ENCODE measurements at places on chromosomes 1 and 21.

- H3K4me1 ChIP-seq = peaks cover 37% of the 10 kb centered on the region
- peaks cover 5% of the 10 kb centered on the region for H3K36me3 ChIP-seq
- DNase-seq = peak; percentile 95
- peak within 1 kb of the TSS; percentile 93 for H3K27ac ChIP-seq
Observed at GRCh38 chr1:200738327-200738948, at the start of gene CAMSAP2. TSS of gene CAMSAP2 (plus strand) at chr1:200738893. CDS start at chr1:200739828, 935 bp downstream.

GRCh38 chr1:156608981-156609380 lies 7.7 kb upstream of the GPATCH4 start:
- peaks cover 32% of the 10 kb centered on the region for H3K27me3 ChIP-seq
- DNase-seq = peak; percentile 58
- H3K27ac ChIP-seq = no peak overlapping the region
- no peaks in the 10 kb centered on the region for H3K4me1 ChIP-seq
- no peak overlapping the region for H3K4me3 ChIP-seq
- no peaks in the 10 kb centered on the region for H3K36me3 ChIP-seq

DNA sequence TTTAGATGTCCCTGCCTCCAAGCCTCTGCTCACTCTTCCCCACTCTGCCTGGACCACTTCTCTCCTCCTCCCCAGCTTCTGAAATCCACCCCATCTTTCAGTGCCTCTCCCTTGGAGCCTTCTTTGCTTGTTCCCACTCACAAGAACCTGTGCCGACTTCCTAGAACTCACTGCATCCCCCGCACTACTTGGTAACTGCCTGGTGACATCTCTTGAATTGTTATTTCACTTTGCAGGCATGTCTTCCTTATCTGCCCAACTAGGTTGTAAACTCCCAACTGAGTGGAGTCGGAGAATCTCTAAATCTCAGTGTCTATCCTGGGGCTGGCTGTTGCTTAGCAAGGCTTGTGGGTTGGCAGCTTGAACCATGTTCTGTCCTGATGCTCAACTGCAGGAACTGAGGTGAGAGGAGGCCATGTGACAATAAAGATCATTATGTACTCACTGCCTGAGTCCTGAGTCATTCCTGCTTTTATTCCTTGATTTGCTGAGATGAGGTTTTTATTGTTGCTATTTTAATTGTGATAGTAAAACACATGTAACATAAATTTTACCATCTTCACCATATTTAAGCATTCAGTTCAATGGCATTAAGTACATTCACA lies 3.9 kb downstream of the KPRP start:
- H3K4me3 ChIP-seq = no peak overlapping the region
- no peak for DNase-seq
- H3K4me1 ChIP-seq = no peaks in the 10 kb centered on the region
- no peak overlapping the region for H3K27ac ChIP-seq
- H3K27me3 ChIP-seq = no peaks in the 10 kb centered on the region

DNA sequence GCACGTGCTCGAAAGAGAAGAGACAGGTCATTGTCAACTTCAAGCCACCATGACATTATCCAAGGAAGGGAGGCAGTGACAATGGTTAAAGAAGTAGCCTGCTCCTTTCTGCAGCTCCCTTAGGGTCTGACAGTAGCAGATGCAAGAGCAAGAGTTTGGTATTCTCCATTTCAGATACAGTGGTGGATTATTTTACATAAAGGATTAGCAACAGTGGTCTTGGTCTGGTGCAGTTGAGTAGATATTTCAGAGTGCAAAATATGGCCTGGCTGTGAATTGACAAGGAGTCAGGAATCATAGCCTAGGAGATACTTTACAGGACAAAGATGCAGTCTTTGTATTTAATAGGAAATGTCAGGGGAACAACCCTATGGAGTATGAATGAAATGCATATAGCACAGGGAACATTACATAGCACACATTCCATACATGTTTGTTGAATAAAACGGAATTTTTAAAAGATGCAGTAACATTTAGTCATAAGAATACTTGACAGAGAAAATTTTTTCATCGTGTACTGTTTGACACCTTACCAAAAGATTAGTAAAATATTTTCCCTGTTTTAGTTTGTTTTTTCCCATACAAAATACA lies 41.8 kb downstream of the CHRM3 start:
- H3K4me1 ChIP-seq = no peaks in the 10 kb centered on the region
- no peaks in the 10 kb centered on the region for H3K36me3 ChIP-seq
- no peak for DNase-seq
- no peak overlapping the region for H3K27ac ChIP-seq

DNA sequence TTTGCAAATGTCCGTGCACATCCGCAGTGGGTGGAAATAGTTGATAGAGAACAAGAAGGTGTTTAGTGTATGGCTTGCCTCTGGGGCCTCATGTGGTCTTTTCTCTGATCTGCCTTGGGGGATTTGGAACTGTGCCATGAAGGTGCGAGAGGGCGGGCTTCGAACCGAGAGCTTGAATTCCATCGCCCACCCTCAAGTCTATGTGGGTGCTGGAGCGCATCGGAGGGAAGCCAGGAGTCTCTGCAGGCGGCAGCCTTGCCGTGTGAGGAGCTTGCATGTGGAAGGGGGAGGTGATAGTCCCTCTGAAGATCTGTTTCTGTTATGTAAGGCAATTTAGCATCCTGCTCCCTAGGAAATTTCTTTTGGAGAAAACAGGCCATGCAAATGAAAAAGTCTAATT lies 119.6 kb downstream of the HUNK start:
- H3K4me3 ChIP-seq = no peak overlapping the region
- H3K4me1 ChIP-seq = no peaks in the 10 kb centered on the region
- no peaks in the 10 kb centered on the region for H3K36me3 ChIP-seq

- H3K4me1 ChIP-seq = peaks cover 14% of the 10 kb centered on the region
- DNase-seq = no peak
- no peaks in the 10 kb centered on the region for H3K27me3 ChIP-seq
Observed at GRCh38 chr1:244011786-244012185, 39.3 kb upstream of the ZBTB18 start.

DNA sequence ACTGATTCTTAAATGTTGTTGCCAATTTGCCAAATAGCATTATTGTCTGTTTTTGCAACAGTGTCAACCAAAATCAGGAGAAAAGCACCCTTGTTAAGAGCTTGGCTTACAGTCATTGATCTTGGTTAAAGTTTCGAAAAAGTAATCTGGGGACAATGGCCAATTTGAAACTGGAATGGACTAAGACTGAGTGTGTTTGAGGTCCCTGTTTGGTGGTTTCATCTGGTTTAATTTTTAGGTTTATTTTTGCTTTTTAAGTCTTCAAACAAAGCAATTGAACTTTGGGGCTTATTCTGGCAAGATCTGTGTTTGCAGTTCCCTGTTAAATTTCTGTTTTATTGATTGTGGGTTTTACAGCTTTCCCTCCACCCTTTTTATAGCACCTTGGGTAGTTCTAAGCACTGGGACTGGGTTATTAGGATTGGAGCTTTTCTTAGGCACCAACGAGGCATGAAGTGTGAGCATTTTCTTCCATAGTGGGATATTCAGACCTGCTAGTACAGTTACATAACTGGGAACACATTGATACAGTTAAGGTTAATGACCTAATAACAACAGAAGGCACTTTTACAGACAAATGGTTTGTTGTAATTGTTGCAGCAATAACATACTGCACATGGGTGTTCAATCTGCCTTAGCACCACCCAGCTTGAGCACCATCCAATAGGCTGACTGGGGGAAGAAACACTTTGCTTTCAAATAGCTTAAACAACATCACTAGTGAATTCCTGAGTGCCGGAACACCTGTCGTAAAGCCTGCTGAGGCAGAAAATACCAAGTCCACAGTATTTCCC lies 40.6 kb upstream of the MAP10 start:
- H3K27ac ChIP-seq = no peak overlapping the region
- no peaks in the 10 kb centered on the region for H3K36me3 ChIP-seq
- no peak for DNase-seq
- peaks cover 15% of the 10 kb centered on the region for H3K4me1 ChIP-seq
- no peaks in the 10 kb centered on the region for H3K27me3 ChIP-seq

DNA sequence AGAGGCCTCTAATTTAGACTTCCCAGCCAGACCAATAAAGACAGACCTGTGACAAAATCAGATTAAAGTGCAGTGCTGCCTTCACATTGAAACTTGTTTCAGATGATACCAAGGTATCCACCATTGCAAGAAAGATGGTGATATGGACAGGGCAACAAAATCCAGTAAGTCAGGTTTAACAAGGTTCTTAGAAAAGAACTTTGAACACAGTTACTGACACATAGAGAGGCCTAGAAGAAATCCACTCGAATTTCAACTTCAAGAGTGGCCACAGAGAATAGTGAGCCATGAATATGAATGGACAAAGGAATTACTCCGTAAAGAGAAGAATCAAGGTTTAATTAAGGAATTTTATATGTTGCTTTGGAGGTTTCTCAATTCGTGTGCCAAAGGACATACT lies 230.4 kb downstream of the KCNT2 start:
- H3K4me3 ChIP-seq = no peak overlapping the region
- H3K36me3 ChIP-seq = no peaks in the 10 kb centered on the region
- no peak for DNase-seq
- H3K27ac ChIP-seq = no peak overlapping the region
- H3K27me3 ChIP-seq = no peaks in the 10 kb centered on the region
